Left colon (tissue), 2 donors: ENCODE measurements at places on chromosomes 3 and 15. TPM values are rescaled to one million over a fixed set of nuclear protein-coding genes. Genes with fewer than 3 reads are reported as not detected.

DNA sequence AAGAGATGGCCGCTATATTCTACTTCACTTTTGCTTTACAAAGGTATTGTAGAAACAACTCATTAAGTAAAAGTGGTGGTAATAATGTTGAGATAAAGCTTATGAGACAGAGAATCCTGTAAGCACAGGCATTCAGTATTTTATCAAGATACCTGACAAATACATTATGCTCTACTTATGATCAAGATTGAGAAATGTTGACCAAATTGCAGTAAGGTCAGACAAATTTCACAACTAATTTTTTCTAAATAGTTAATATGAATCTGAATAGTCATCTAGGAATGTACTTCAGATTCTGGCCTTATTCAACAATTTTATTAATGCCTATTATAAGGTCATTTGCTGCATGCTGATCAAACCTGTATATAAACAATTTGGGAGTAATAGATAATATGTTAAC is 95.1 kb upstream of the MBNL1 start:
- no peak for DNase-seq

- DNase-seq, result no peak
Measured at GRCh38 chr3:9776896-9777693, 7.3 kb upstream of the CAMK1 start.

DNA sequence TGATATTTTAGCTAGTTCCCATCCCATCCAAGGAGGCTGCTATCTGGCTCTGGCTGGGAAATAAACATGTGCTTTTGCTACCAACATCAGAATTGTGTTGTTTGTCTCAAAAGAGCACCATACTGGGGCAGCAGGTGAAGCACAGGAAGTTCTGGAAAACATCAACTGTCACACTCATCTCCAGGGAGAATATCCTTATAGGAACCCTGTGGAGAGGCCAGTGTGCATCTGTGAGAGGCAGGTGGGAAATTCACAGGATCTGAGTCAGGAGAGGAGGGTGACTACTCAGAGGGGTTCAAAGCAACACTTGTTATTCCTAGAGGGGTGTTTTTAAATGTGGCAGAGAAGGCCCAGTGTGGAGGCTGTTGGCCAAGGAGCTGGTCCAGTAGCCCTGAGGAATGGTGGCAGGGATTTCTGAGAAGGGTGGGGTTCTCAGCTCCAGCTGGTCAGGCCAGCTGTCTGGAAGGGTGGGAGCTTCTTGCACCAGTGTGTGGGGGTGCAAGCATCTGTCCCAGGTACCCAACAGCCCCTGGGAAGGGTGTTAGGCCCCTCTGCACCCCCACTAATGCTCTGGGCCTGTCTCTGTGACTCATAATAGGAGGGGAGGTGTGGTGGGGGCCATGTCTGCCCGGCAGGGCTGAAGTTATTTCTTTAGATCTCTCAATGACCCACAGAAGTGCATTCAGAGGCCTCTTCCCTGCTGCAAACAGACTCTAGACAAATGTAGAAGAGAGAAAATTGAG is 28.7 kb downstream of the RPSA start:
- no peak for DNase-seq

- no peak for DNase-seq
Measured at GRCh38 chr3:98730338-98730737, 32.8 kb upstream of the ST3GAL6 start.

GRCh38 chr15:38565287-38565670 is 665 bp upstream of the RASGRP1 start:
- DNase-seq, result no peak

DNA sequence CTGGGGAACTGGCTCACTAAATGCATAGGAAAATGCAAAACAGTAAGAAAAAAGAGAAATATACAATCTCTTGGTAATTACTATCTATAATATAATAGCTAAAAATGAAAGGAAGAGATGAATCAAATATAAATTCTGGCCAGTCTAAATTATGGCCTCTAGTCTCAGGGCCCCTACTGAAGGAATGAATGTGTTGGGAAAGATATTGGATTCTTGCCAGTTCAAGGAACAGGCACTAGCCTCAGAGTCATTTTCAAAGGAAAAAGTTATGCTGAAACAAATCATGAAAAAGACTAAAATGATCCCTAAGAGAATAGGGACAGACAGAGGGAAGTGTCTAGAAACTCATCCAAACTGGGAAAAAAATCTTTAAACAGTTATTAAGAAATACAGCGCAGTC is 62.4 kb downstream of the C3orf80 start:
- DNase-seq, result no peak

- peak; percentile 38 for DNase-seq
Measured at GRCh38 chr3:69012100-69012799, 1.2 kb downstream of the EOGT start.

GRCh38 chr15:49282366-49282765 is 112.3 kb downstream of the GALK2 start:
- DNase-seq, result no peak

DNA sequence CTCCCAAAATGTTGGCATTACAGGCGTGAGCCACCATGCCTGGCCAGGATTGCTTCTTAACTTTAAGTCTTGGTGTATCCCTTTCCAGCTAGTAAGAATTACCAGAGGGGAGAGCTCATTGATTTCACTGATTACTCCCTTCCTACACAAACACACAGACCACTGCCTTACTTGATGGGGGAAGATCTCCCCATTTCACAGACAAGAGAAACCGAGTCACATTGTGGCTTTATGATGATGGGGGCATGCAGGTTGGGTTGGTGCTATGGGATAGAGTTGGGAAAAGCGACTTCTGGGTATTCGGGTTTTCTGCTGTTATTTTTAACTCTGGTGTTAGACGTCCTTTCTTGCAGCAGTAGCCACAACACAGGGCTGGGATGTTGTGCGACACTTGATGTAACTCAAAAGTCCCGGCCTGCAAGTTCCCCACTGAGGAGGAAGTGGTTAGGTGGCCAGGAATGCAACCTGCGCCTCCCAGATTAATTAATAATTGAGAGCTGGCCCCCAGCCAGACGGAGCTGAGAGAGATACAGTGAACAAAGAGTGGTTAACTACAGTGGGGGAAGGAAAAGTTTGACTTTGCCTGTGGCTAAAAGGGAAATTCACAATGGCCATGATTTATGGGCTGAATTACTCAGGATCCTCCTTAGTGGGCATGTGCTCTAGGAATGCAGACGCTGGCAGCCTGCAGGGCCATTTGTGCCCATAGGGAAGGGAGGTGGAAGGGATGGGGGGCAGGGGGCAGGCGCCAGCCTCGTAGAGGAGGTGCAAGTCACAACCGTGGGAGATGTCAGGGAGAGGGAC is 63.6 kb downstream of the SMAD6 start:
- peak; percentile 65 for DNase-seq

DNA sequence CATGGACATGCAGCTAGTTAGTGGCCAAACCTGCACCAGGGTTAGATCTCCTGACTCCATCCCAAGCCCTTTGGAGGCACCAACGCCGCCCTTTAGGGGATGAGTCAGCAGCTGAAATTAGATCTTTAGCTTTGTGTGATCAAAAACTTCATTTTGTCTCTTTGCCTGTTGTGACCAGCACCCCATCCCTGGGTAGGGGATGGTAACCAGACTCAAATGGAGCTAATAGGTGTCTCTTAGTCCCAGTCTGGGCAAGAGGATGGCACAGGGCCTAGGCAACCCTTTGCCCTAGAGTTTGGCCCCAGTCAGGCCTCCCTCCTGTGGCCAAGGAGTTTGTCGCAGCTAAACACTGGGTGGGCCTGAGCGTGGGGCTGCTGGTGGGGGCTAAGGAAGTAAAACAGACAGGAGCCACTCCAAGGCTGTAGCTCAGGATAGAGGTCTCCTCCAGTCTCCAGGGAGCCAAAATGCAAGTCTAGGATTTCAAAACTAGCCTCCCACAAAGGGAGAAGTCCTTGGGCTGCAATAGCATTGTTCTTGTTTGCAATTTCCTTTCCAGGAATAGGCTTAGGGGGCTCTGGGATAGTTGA is 105.1 kb downstream of the CPN2 start:
- DNase-seq, result no peak

DNA sequence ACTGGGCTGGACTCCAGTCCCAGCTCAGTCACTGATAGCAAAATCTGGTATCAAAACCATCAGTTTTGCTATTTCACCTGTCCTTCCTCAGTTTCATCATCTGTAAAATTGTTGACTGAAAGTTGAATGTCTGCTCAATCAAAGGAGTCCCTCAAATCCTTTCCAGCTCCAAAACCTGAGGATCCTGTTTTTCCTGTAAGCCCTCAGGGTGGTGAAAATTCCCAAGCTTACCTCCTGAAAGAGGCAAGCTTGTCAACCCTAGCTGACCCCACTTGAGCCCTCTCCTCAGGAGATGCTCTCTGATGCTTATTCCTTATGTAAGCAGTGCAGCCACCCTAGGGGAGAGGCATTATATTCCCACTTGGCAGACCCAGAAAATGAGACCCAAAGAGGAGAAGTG is 82.6 kb downstream of the HMG20A start:
- DNase-seq, result no peak

GRCh38 chr15:80777826-80778620 is 1.1 kb upstream of the CEMIP start:
- no peak for DNase-seq

The ALG3 gene
- total RNA-seq, result 25.0 TPM

- DNase-seq, result no peak
Measured at GRCh38 chr15:101625980-101626379, 26.2 kb downstream of the TM2D3 start.

- no peak for DNase-seq
Measured at GRCh38 chr15:87959662-87960061, 296.9 kb downstream of the NTRK3 start.

- DNase-seq, result no peak
Measured at GRCh38 chr3:103617961-103618360, 1183.1 kb downstream of the ZPLD1 start.

The TEX55 gene
- not detected for total RNA-seq

DNA sequence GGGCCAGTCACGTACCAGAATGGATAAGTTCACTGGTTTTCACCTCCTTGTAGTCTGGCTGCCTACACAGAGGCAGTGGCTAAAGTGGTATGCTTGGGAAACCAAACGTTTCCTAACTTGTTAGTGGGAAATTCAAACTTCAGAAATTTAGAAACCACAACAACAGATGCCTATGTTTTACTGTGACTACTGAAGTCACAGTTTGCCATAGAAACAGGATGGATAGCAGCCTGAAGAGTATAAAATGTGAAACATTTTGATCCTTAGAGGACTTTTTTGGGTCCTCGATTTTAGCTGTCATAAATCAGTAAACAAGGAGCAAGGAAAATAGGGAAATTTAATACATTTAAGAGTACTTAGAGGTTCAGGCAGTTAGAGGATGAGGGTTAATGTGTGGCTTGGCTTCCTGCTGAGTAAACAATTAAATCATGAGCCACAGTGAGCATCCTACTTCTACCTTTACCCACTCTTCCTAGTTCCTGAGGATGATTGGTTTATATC is 48.6 kb downstream of the CMSS1 start:
- DNase-seq, result no peak

The SLITRK3 gene
- 0.61 TPM for total RNA-seq

DNA sequence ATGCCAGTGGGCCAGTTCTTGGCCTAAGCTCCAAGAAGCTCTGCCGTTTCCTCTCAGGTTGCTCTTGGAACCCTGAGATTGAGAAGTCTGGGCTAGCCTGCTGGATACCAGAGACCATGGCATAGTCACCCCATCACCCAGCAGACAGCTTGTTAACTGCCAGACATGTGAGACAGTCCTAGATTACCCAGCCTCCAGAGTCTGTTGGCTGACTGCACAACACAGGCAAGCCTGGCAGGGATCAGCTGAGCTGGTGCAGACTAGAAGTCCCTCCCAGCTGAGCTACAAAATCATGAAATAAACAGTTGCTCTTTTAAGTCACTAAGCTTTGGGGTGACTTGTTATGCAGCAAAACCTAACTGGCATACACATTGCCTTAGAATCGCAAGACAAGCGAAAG is 5.2 kb downstream of the ANAPC13 start:
- no peak for DNase-seq

GRCh38 chr3:12371525-12372140 is 82.8 kb downstream of the PPARG start:
- no peak for DNase-seq

DNA sequence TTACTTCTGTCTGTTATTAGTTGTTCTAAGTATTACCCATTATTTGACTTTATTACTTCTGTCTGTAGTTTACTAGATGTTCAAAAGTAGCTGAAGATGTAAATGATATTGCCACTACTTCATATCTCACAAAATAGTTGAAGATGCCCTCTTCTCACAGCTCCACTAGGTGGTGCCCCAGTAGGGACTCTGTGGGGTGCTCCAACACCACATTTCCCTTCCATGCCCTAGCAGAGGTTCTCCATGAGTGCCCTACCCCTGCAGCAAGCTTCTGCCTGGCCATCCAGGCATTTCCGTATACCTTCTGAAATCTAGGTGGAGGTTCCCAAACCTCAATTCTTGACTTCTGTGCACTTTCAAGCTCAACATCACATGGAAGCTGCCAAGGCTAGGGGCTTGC is 80.8 kb downstream of the KCNH8 start:
- DNase-seq, result no peak

The LRRC31 gene
- total RNA-seq, result 38.5 TPM

DNA sequence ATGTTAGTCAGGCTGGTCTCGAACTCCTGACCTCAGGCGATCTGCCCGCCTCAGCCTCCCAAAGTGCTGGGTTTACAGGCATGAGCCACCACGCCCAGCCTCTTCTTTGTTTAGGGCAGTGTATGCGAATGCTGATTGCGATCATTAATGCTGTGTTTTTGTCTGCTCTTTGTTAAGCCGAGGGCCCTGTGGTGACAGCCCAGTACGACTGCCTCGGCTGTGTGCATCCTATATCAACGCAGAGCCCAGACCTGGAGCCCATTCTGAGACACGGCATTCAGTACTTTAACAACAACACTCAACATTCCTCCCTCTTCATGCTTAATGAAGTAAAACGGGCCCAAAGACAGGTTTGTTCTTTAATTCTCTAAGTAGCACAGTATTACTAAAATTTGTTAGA is 7.8 kb downstream of the KNG1 start:
- no peak for DNase-seq

- no peak for DNase-seq
Measured at GRCh38 chr15:68100194-68100593, 46.1 kb downstream of the PIAS1 start.

The GHRL gene
- 0.75 TPM for total RNA-seq

The CCR2 gene
- total RNA-seq, result 3.7 TPM
